Stimulated activated CD4-positive, alpha-beta T cell treated with anti-CD3 and anti-CD28 coated beads, Interleukin-1b, Interleukin-23, amount 100 ng/mL, for 48 hours (primary cell): ENCODE measurements at places on chromosomes 7 and 10.
A peak's percentile ranks its signal among the peaks of the same experiment; 100 is the strongest.

GRCh38 chr10:3570855-3571266, 214.1 kb downstream of the KLF6 start:
- no peak for DNase-seq

DNA sequence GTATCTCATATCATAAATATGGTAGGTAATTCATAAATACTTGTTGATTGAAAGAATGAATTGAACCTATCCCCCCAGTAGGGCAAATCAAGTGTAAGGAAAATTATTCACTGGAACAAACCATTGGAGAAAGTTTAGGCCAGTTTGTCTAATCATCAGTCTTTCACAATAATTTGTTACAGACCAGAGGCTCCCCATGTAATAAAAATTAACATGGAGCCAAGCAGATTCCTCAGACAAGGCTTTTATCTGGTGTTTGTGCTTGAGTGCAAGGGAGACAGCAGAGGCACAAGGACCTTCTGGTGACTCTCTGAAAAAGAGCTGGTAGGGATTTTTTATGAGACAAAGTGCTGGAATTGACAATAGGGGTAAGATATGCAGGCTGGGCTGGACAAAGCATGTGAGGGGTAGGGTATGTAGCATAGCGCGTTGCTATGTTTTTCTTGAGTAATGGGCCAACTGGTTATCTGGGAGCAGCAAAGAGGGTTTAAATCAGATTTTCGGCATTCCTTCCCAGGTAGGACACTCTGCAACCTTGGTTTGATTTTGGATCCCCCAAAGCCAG, 7.8 kb upstream of the PANK1 start:
- DNase-seq = no peak

DNA sequence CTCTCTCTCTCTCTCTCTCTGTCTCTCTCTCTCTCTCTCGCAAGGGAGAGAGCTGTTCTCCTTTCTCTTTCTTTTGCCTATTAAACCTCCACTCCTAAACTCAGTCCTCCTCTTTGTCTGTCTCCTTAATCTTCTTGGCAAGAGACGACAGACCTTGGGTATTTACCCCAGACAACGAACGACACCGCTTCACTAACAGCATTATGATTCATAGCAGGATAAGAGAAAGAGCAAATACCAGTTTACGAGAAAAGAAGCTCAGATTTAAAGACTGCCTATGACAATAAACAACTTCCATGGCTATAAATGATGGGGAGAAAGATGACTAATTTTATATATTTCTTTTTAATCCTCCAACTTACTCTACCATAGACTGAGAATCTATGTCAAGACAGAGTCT, 1396.5 kb upstream of the CELF2 start:
- no peak for DNase-seq

DNA sequence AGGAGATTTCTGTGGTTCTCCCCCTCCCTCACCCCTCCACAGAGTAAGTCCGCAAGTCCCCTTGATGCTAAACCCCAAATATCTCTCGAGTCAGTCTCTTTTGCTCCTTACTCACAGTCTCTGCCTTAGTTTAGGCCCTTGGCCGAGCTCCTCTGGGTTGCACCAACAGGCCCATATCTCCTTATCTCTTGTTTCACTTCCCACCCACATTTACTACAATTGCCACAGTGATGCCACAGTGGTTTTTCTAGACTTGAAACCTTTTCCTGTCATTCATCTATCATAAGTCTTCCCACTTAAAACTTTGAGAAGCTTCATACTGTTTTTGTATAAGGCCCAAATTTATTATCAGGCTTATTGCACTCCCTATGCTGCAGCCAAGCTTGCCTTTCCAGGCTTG, 23.4 kb upstream of the NME8 start:
- no peak for DNase-seq

- DNase-seq = peak; percentile 33
Measured at GRCh38 chr7:37201003-37201875, 247.4 kb downstream of the ELMO1 start.

- no peak for DNase-seq
Measured at GRCh38 chr7:117347480-117347879, 24.6 kb upstream of the WNT2 start.

DNA sequence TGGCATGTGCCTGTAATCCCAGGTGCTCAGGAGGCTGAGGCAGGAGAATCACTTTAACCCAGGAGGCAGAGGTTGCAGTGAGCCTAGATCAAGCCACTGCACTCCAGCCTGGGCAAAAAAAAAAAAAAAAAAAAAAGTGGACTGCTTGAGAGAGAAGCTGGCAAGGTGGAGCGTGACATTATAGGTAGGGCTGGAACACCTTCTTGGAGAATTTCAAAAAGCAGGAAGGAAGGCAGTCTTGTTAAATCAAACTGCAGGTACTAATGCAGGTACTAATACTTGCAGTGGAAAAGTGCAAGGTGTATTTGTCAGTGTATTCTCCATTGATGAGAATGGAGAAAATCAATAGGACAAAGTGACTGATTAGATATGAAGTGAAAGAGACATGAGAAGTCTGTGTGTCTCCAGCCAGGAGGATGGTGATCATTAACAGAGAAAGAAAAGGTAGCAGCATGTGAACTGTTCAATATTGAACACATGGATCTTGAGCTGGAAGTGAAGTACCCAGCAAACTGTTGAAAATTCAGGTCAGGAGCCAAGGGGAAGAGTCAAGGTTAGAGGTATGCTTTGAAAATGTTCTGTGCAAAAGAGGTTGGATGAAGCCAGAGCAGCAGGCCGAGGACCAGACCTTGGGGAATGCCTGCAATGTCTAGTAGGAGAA, 12.6 kb upstream of the SLC16A12 start:
- DNase-seq = no peak

DNA sequence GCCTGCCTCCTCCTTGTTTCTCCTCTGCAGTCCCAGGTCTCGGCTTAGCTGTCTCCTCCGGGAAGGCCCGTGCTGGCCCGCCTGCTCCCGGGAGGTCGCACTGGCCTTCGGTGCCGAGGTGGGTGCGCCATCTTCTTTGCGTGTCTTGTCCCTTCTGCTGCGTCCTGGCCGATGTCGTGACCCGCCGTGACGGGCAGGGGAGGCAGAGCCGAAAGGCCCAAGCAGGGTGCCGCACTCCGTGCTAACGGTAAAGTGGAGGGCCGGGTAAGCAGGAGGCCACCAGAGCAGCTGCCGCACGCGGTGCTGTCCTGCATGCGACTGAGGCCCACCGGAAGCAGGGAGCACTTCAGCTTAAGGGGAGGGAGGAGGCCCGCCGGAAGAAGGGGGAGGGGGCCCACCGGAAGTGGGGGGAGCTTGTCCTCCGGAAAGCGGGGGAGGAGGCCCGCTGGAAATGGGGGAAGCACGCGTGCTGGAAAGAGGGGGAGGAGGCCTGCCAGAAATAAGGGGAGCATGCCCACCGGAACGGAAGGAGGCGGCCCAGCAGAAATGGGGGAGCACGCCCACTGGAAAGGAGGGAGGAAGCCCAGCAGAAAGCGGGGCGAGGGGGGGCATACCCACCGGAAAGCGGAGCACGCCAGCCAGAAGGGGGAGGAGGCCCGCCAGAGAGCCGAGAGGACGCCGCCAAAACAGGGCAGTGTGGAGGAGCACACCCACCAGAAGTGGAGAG, 71.4 kb downstream of the PROSER2 start:
- no peak for DNase-seq

- DNase-seq = no peak
Measured at GRCh38 chr7:34067005-34067778, 161.9 kb downstream of the BMPER start.

- no peak for DNase-seq
Measured at GRCh38 chr7:128833148-128833945, 3.1 kb downstream of the FLNC start.

DNA sequence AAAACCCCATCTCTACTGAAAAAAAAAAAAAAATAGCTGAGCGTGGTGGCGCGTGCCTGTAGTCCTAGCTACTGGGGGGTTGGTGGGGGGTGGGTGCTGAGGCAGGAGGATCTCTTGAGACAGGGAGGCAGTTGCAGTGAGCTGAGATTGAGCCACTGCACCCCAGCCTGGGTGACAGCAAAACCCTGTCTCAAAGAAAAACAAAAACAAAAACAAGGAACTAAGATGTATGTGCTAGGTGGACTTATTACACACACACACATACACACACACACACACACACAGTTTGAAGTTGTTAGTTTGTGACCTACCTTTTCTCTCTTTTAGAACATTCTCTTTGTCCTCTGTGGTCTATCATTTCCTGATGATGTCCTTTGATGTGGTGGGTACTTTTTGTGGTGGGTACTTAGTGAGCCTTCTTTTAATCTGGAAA, 53.5 kb downstream of the EXOC6 start:
- no peak for DNase-seq

GRCh38 chr10:79331226-79331625, 16.0 kb upstream of the PPIF start:
- DNase-seq = peak; percentile 33

GRCh38 chr7:91295576-91295975, 31.3 kb downstream of the FZD1 start:
- DNase-seq = no peak
